ENCODE measurements at places on chromosomes 5 and 9.

DNA sequence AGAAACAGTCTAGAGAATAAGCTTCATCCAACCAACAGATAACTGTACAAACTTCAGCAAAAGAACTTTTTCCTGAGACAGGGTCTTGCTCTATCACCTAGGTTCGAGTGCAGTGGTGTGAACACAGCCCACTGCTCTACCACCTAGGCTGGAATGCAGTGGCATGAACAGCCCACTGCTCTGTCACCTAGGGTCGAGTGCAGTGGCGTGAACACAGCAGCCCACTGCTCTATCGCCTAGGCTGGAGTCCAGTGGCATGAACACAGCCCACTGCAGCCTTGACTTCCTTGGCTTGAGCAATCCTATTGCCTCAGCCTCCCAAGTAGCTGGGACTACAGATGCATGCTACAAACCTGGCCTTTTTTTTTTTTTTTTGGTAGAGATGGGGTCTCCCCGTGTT lies 43.4 kb downstream of the ERMP1 start:
- no peak for DNase-seq

DNA sequence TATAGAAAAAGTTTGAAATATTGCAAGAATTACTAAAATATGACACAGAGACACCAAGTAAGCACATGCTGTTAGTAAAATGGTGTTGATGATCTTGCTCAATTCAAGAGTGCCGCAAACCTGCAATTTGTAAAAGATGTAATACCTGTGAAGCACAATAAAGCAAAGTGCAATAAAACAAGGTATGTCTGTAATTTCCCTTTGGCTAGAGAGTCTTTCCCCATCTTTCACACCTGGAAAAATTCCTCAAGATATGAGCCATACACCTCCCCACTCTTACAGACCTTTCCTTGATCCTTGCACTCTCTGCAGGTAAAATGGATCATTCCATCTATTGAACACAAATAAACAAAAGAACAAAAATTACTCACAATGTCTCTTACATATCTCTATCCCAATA lies 597.8 kb downstream of the EFNA5 start:
- DNase-seq: no peak

GRCh38 chr5:53191548-53192165 lies 82.1 kb upstream of the MOCS2 start:
- no peak for DNase-seq

DNA sequence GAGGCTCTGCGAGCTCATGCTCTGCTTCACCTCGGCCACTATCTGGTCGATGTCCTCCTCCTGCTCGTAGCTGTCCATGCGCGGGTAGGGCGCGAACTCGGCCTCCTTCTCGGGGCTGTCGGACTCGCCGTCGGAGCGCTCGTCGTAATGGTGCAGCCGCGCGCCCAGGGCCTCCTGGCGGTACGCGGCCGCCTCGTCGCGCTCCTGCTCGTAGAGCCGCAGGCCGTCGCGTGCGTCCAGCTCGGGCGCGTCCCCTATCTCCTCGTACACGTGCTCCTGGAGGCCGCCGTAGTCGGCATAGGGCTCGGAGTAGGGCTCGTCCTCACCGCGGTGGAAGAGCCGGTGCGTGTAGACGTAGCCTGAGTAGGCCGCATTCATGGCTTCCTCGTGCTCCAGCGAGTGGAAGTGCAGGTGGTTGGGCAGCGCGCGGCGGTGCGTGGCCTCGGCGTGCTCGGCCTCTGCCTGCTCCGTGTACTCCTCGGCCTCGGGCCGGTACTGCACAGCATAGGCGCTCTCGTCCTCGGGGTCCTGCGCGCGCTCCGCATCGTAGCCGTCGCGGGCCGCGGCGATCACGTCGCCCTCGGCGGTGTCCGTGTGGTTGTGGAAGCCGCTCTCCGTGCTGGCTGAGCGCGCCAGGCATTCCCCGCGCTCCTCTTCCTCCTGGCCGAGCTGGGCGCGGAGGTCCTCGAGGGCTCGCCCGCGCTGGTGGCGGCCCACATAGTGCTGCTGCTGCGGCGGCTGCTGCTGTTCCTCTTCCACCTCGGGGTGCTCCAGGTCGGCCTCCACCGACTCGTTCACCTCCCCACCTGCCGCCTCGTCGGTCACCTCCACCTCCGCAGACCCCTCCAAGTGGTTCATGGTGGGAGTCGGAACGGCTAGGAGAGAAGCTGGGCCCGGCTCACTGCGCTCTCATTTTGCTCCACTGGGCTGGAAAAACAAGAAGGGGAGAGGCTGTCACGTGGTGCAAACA lies 155.5 kb downstream of the APBA1 start:
- no peak for DNase-seq

DNA sequence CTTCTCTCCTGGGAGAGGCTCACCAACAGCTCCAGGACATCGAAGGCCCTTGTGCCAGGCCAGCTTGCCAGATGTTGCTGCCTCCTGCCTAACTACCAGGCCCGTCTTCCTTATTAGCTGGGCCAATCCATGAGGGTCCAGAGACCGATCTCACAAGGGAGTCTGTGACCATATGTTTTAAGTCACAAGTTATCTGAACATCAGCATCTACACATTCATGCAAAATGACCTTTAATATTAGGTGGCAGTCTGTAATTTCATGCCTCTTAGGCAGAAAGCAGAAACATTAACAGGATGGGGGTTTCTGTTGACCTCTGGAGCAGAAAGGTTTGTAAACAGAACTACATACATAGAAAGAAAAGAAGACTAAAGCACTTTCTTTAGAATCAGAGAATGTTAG lies 75.1 kb upstream of the SLC25A51 start:
- DNase-seq: no peak

- DNase-seq: no peak
These were observed 143.0 kb downstream of the FGF1 start for GRCh38 chr5:142542906-142543305.

DNA sequence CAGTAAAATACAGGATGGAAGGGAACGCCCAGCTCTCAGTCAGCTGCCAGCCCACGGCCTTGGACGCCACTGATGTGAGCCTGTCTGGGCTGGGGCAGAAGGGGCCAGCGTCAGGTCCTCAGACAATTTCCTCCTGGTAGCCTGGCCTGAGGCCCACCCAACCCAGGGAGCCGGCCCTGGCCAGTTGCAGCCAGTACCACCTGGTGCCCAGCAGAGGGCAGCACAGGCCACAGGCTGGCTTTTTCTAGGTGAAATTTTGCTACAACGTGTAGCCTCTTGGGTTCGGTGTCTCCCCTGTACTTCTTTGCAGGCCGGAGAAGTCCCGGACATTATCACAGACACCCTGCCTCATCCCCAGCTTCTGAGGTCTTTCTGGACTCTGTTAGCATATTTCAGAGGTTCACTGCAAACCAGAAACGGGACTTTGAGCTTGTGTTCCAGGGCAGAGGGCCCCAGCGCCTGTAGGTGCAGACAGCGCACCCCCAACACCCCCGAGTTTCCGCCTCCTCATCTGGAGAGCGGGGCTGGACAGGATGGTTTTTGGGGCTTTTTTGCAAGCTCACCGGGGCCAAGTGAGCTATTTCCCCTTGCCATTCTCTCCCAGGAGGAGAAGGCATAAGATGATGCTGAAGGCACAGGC lies 45.9 kb upstream of the KCNMB1 start:
- DNase-seq: peak; percentile 42

GRCh38 chr9:93488244-93488643 lies 34.9 kb upstream of the FAM120AOS start:
- no peak for DNase-seq

DNA sequence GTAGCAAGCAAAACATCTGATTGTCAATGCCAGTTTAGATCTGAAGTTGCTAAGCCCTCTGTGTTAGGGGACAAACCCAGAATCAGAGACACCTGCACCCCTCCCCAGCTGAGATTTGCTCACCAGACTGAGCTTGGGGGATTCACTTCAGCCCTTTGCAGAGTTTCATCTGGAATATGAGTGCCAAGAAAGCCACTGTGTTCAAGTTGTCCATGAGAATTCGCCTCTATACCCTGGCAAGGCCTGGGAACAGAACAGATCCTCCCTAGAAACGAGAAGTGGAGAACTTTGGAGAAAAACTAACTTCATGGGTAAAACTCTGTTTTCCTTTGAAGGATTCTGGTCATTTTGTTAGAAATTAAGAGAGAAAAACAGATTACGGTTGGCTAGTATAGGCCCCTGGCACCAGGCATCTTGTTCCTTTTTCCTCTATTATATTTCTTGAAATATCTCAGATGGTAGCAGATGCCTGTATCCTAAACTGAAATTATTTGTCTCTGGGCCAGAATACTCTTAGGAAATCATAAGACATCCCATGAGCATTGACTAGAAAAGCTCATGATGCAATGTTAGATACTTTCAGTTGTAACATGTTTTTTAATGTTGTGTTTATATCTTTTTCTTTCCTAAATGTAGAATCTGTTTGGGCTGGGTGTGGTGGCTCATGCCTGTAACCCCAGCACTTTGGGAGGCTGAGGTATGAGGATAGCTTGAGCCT lies 64.4 kb downstream of the SNX18 start:
- DNase-seq: no peak

DNA sequence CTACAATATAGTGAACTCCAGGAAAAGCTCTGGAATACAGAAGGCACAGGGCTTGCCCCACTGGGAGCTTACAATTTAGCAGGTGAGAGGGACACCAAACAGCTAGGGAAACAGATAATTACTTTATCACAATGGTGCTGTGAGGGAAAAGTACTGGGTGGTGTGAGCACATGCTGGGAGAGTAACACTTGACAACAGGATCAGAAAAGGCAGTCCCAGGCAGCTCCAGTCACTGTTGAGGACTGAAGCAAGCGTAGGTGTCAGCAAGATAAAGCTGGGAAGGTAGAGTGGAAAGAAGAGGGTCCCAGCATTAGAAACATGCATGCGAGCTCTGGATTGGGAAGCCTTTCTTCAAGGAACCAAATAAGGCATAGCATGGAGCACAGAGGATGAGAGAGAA lies 296.0 kb downstream of the ATPSCKMT start:
- no peak for DNase-seq

DNA sequence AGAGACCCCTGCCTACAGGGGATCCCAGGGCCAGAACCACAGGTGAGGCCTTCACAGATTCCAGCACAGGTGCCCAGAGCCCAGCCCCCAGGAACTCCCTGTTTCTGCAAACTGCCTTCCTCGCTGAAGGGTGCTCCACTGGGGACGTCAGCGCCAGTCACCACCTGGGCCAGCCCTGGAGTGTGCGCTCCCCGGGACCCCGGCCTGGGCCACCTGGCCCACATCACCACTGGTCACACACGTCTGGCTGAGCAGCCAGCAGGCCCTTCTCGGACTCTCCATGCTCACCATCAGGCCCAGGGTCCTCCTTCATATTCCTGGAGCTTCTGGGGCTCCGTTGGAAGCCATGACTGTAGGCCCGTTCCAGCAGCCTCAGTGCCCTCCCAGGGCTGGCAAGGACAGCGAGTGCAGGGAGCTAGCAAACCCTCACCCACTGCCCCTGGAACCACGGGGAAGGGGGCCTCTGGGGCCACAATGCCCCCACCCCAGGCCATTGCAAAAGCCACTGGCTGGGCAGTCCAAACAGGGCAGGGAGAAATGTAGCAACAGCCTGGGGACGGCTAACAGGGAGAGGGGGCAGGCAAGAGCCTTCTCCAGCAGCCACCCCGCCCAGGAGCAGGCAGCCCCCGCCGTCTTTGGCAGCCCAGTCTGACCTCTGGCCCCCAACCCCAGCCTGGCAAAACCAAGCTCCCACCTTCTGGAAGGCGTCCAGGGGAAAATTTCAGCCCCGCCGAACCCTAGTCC lies 1.3 kb downstream of the AGPAT2 start:
- DNase-seq: peak; percentile 57

DNA sequence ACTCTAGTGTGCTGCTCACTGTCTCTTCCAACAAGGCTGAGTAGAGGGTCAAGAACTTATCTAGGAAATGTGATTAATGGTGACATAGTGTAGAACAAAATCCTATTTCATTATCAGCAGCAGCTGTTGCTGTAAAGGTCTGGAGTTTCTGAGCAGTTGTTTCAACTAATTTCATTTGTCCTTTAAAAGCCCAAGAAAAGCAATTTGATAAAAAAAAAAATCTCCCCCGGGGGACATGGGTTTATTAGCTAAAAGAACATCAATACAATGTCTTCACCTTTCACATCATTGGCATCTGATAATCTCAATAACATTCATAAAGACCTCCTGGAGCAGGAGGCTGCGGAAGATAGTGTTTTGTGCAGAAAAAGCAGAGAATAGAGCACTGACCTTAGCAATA lies 468.1 kb downstream of the KCTD16 start:
- DNase-seq: no peak

- DNase-seq: no peak
These were observed 1.8 kb upstream of the ADCY2 start for GRCh38 chr5:7393921-7394799.

DNA sequence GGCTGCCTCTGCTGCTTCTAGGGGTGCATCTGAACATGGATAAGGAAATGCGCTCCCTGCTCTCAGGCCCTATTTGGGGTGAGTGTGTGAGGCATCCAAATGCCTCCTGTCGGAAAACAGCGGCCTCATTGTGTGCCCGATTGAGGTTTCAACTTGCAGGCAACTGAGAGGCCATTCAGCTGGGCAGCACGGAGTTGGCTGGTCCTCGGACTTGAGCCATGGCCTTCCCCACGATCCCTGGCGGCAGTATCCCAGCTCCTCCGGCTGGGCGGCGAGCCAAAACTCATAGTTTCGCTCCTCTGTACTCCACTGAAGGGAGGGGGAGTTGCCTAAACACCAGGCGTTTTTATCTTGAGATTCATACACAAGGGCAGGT lies 597.3 kb upstream of the SGCD start:
- peak; percentile 36 for DNase-seq

DNA sequence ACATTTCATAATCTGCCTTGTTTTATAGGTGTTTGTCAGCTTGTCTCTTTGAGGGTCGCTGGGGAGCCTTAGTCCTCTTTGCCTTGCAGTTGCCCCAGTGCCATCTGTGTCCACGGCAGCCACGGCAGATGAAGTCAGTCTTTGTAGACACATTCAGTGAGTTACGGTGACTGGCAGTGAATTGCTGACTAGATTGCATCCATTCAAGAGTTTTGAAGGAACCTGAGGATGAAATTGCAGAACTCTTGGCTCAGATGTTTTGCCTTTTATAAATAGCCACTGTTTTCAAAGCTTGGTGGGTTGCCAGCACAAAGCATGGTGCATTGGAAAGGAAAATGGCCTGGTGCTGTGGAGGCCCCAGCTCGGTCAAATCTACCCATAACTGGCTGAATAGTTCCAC lies 125.6 kb downstream of the TRIO start:
- DNase-seq: peak; percentile 56

DNA sequence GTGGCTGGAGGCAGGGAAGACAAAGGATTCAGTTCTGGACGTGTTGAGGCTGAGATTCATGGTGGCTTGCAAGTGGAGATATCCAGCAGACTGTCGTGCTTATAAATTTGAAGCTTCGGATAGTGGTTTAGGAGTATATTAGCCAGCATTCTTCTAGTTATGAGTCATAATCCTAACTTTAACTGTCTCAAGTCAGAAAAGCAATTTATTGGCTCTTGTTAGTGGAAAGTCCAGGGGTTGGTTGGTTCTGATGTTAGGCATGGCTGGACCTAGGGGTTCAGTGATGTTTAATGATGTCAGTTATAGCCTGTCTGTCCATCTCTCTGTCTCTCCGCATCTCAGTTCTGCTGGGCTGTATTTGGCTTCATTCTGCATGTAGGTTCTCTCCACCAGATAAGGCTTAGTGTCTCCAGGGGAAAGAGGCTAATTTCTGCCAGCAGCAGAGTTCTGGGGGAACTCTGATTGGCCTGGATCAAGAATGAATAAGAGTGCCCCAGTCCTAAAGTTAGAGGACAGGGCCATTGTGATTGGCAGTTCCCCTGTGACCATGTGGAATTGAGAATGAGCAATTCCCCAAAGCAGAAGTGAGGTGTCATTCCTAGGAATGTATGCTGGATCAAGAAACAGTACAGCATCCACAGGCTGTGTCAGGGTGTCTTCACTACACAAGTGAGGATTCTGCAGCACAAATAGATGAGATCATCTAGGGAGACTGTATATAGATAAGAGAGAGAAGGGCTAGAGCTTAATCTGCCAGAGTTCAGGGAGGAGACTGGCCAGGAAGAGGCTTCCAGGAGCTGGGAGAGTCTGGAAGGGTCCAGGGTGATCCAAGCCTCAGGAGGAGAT lies 72.9 kb upstream of the SHB start:
- no peak for DNase-seq

All from ovary (tissue), 10 donors.